ENCODE measurements at places on chromosomes 3 and 15. TPM values are rescaled to one million over a fixed set of nuclear protein-coding genes. Genes with fewer than 3 reads are reported as not detected.

GRCh38 chr15:66362776-66363175 is 6.3 kb upstream of the TIPIN start:
- DNase-seq, result no peak

DNA sequence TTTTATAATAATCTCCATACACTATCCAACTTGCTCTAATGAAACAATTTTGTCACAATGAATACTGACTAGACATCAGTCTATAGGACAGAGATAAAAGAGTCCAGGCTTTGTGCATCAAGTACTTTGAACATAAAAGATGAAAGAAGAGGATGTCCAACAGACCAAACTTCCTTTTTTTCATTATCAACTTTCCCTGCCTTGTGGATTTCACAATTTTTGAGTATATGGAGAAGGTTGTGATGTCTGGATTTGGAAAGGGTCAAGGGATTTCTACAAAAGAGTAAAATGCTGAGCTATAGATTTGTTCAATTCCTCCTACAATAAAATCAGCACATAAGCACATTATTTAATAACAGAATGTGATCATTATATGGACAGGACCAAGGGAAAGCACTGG is 25.7 kb downstream of the CD47 start:
- no peak for DNase-seq

DNA sequence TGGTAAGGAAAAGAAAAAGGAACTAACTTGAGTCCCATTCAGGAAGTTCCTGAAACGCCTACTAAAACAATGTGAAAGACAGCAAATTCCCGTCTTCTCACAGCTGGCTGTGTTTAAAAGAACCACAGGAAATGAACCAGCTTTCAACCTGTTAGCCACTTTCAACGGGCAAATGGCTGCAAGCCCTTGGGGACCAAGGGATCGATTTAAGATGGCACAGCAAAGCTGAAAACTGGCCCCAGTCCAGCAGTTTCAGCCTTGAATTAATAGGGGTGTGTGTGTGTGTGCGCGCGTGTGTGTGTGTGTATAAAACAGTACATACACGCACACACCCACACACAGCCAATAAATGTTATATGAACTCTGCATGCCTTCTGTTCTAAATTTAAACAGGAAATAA is 168.7 kb upstream of the TMCO5A start:
- peak; percentile 59 for DNase-seq

DNA sequence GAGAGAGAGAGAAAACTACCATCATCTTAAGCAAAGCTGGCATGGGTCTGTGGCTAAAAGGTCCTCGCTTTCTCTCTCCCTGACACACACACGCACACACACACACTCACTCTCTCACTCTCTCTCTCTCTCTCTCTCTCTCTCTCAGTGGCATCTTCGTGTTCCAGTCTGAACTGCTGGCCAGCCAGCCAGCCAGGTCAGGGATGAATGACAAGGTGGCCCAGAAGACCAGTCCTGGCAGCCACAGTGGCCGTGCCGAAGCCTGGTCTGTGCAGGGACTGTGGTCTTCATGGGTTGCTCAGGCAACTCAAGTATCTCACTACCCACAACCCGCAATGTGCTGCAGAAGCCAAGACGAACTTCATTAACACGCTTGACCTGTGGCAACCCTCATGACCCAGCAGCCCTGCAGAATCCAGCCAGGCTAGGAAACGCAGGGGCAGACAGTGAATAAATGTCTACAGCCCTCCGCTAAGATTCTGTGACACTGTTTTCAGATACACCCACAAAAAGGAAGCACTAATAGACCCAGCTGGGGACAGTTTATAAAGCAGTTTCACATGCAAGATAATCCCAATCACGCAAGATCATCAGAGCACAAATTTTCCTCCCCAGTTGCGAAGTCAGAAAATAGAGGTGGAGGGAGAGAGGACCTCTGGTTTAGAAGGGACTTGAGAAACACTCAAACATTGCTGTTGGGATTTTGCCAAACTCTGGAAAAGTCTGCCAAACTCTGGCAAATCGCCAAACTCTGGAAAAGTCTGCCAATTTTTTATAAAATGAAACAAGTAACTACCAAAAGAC is 66.4 kb downstream of the XXYLT1 start:
- DNase-seq, result no peak

DNA sequence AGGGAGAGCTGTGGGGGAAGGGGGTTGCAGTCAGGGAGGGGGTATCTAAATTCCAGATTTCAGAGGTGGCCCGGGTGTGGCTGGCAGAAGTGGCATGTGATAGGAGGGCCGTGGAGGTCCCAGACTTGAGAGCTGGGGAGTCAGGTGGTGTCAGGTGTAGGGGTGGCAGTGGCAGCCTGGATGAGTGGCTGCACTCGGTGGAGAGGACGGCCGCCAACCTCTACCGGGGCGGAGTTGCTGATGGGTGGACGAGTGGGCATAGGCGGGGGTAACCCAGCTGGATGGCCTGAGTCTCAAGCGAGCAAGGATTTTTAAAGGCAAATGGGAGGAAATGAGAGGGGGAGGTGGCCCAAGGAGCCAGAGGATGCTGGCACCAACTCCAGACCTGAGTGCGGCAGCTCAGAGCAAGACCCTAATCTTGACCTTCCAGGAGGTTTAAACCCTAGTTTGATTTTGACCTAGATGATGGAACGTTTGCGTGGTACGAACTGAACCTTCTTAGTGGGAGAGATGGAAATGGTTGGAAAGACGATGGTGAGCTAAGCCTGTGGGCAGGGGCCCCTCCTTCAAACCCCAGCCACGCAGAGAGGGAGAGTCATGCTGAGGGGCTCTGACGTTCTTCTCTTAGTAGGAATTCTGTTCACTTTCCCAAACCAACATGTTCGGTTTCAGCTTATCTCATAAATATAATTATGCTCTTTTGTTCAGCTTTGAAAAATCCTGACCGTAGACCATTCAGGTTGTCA is 8.0 kb downstream of the TRAK1 start:
- no peak for DNase-seq

DNA sequence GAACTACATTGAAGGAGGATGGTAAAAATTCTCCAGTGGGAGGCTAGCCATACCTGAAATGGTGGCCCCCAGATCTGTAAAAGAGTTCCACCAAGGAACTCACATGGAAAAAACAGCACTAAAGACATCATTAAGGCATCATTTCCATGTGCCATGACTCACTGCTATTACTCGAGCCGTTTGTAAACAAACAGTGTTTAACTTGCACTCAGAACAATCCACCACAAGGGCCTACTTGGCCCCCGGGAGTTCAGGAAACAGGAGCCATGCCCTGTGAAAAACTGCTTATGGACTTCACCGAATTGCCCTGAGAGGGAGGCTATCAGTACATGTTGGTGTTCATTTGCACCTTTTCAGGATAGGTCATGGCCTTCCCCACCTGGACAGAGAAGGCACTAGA is 18.2 kb downstream of the CCR4 start:
- no peak for DNase-seq

The CHST13 gene
- total RNA-seq, result not detected

The TGM4 gene
- total RNA-seq, result not detected

The NAALADL2 gene
- total RNA-seq, result 7.0 TPM

The CELSR3 gene
- 3.1 TPM for total RNA-seq

The TTC14 gene
- total RNA-seq, result 47.6 TPM

All from Peyer's patch (tissue), 4 donors.